ENCODE measurements at places on chromosomes 1 and 21.
A peak's percentile ranks its signal among the peaks of the same experiment; 100 is the strongest.

- DNase-seq = no peak
Measured at GRCh38 chr1:15705184-15705566, 21.1 kb downstream of the PLEKHM2 start.

- no peak for DNase-seq
Measured at GRCh38 chr1:209774592-209774991, 9.8 kb downstream of the C1orf74 start.

- no peak for DNase-seq
Measured at GRCh38 chr1:59367301-59368007, 70.6 kb downstream of the FGGY start.

DNA sequence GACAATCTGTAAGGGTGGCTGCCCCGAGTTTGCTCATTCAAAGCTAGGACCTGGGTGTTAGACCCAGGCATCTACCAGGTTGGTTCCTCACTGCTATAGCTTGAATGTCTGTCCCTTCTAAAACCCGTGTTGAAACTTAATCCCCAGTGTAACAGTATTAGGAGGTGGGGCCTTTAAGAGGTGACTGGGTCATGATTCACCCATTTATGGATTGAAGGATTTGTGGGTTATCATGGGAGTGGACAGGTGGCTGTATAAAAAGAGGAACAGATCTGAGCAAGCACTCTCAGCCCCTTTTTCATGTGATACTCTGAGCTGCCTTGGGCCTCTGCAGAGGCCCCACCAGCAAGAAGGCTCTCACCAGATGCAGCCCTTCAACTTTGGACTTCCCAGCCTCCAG, 29.4 kb downstream of the PSMG1 start:
- DNase-seq = no peak

GRCh38 chr1:157000686-157001085, 44.9 kb downstream of the ARHGEF11 start:
- DNase-seq = no peak

GRCh38 chr1:174408146-174408545, 39.6 kb upstream of the GPR52 start:
- no peak for DNase-seq

DNA sequence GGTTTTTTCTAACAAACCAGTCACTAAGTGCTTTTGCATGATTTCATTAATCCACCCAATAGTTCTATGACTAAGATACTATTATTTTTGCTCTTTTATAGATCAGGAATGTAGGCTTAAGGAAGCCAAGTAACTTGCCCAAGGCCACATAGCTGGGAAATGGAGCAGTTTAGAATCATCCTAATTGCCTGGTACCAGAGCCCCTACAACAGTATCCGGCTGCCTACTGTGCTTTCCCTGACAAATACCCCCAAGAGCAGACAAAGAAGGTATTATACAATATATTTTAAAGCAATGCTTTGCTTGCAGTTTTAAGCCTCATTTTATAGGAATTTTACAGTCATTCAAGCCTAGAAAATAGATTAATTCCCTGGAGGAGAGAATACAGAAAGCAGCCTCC, 45.5 kb upstream of the RASAL2 start:
- DNase-seq = no peak

GRCh38 chr21:42614811-42615351, 38.5 kb upstream of the PDE9A start:
- DNase-seq = peak; percentile 57

GRCh38 chr1:173995475-173995874, 26.7 kb downstream of the RC3H1 start:
- no peak for DNase-seq

- DNase-seq = peak; percentile 64
Measured at GRCh38 chr1:225652729-225653462, at the start of gene ENAH. Gene ENAH (minus strand): TSS chr1:225653123. CDS start chr1:225652690, 433 bp downstream.

GRCh38 chr1:15885701-15886610, 38.4 kb downstream of the SPEN start:
- DNase-seq = peak; percentile 28

DNA sequence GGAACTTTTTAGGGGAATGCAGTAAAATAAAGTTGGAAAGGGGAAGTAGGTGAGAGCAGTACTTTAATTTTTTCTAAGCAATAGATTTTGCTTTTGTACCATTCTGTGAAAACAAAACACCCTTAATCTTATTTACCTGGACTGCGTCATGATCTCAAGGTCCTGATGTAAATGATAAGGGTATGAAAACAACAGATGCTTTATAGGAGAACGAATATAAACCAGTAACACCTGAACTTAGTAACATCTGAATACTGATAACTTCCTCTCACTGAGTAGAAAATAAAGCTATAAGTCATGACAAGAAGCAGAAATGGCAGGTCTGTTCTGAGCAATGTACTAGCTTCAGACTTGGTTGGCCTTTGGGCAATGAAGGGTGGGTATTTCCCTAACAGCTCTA, 77.7 kb downstream of the GDAP2 start:
- no peak for DNase-seq

- DNase-seq = no peak
Measured at GRCh38 chr1:233086961-233087881, 136.8 kb downstream of the NTPCR start.

DNA sequence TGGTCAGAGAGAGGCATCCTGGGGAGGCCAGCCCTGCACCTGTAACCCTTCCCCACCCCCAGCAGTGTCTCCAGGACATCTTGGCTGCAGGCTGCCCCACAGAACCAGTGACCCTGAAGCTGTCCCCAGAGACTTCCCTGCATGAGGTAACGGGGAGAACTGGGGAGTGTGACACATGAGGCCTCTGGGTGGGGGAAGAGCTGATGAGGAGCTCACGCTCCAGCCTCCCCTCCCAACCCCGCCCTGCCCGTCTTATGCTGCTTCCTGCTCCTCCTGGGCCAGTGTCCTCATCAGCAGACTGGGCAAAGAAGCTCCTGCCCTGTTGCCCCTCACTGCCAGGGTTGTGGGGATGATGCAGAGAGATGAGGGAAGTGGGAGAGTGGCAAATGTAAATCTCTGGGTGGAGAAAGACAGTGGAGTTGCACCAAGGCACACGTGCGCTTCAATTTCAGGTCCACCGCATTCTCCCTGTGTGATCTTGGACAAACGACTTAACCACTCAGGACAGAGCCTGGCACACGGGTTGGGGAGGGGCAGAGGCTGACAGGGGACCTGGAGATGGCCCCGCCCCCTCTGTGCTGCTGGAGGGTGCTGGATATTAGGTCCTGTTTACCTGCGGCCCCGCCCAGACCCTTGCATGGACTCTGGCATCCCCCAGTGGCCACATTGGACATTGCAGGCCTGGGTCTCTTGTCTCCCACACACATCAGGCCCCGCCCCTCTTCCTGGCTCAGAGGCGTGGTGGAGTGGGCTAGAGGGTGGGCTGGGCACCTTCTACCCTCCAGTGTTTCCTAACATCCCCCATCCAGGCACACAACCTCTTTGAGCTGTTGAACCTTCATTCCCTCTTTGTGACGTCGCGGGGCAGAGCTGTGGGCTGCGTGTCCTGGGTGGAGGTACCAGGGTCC, 12.3 kb downstream of the CLCNKB start:
- DNase-seq = peak; percentile 75

DNA sequence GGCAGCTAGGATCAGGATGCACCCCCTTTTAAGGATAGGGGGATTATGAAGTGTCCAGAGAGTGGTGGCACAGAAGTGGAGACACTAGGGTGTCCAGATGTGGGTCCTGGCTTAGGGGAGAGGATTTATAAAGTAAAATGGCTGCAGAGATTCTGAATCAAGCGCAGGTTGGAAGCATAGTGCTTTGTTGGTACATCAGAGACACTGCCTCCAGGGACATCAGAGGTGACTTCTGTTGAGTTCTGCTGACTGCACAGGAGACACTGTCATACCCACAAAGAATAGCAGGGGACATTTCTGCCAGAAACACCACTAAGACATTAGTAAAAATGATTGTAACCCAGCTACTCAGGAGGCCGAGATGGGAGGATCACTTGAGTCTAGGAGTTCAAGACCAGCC, 16.4 kb downstream of the GPR137B start:
- DNase-seq = no peak

GRCh38 chr1:43874716-43875115, 58.9 kb upstream of the ARTN start:
- no peak for DNase-seq

DNA sequence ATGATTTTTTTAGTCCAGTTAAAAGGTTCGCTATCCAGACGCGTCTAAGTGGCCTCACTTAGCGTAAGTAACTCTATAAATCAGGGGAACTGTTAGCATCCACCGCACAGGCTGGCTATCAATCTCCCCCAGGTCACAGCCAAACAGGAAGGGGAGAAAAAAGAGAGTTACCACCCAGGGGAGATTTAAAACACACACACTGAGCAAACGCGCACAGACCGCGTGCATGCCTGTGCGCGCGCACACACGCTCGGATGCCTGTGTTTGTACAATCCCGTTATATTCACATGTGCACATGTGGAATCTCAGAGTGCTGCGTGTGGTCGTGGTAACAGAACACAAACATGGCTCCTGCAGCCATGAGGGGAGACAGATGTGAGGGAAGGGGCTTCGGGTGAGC, 125.4 kb downstream of the CASZ1 start:
- no peak for DNase-seq

GRCh38 chr21:16579538-16579937, 849.8 kb downstream of the USP25 start:
- no peak for DNase-seq

- DNase-seq = no peak
Measured at GRCh38 chr1:13756557-13757315, 56.7 kb downstream of the PRDM2 start.

GRCh38 chr1:155106862-155107261, 20.8 kb upstream of the EFNA1 start:
- no peak for DNase-seq

Measured in stimulated activated CD4-positive, alpha-beta T cell treated with anti-CD3 and anti-CD28 coated beads, Interleukin-2, amount 100 ng/mL, for 24 hours (primary cell).